NCI-H1694 treated with DMSO at 0.1 percent for 48 hours (cell line): ENCODE measurements at places on chromosomes 5 and 9.
A peak's percentile ranks its signal among the peaks of the same experiment; 100 is the strongest.

- no peak for DNase-seq
Measured at GRCh38 chr9:83445703-83446265, 92.4 kb downstream of the FRMD3 start.

- DNase-seq, result no peak
Measured at GRCh38 chr5:150419630-150420270, 7.0 kb upstream of the CD74 start.

GRCh38 chr5:134735243-134735642 lies 3.1 kb upstream of the CAMLG start:
- DNase-seq, result no peak

DNA sequence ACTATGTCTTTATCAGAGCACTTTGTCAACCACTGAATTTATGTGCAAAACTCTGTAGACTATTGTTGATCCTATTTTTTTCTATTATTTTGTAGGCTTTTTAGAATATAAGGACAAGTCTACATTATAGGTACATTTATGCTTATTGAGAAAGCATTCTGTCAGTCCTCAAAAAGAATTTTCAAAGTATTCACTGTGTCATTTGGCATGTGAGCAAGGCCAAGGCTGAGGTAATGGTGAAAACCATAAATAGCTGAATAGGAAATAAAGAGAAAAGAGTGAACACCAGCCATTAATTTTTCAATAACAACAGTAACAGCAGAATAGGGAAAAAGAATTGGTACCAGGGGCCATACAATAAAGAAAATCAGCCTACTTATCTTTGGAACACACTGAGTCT lies 21.0 kb downstream of the SKIC3 start:
- no peak for DNase-seq

DNA sequence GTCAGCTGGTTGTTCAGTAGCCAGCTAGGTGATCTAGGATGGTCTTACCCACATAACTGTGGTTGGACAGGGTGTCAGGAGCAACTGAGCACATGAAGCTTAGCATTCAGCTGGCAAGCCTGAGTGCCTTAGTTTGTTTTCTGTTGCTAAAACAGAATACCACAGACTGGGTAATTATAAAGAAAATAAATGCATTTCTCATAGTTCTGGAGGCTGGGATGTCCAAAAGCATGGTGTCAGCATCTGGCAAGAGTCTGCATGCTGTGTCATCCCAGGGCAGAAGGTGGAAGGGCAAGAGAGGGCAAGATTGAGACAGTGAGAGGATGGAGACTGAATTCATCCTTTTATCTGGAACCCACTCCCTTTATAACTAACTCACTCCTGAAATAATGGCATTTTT lies 921.5 kb downstream of the TLE4 start:
- no peak for DNase-seq

DNA sequence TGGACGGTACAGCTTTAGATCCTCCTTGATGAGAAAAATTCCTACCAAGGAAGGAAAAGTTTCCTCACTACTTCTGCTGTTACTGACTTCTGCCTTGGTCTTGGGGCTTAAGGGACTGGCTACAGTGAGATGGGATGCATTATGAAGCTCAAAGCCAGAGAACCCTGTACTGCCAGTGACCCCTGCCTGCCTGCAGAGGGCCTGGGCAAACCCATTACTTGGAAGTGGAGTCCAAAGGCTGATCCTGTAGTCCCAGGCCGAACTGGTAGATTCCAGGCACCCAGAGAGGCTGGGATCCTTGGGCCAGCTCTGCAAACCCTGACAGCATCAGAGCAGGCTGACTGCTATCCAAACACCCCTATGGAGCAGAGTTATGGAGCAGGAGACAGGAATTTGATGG lies 25.7 kb upstream of the NR5A1 start:
- no peak for DNase-seq

- no peak for DNase-seq
Measured at GRCh38 chr9:125761676-125762450, 14.7 kb downstream of the PBX3 start.

DNA sequence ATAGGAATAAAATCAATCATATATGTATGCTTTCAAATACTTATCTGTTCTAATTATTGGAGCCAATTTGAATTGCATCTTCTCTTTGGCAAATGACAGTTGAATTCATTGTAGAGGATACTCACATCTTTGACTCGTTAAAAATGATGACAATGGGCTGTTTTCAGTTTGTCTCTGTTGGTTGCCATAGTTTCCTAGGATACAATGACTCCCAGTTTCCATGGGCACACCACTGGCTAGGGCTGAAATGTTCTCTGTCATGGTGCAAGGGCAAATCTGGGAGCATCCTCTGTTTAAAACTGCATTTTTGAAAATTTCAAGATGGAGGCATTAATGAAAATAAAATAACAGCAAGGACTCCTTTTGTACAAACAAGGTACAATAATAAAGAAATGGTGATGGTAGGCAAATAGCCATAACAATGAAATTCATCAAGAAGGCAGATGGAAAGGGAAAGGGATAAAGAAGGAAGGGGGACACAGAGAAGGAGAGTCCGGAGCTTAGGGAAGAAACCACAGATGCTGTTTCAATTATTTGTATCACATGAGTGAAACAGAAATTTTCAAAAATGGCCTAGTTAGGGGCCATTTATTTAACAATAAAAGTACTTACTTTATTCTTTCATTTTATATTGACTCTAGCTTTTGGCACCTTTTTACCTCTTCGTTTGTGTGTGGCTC lies 378.8 kb upstream of the SEMA6A start:
- no peak for DNase-seq

GRCh38 chr5:11266331-11266730 lies 505.3 kb upstream of the DAP start:
- DNase-seq, result no peak

DNA sequence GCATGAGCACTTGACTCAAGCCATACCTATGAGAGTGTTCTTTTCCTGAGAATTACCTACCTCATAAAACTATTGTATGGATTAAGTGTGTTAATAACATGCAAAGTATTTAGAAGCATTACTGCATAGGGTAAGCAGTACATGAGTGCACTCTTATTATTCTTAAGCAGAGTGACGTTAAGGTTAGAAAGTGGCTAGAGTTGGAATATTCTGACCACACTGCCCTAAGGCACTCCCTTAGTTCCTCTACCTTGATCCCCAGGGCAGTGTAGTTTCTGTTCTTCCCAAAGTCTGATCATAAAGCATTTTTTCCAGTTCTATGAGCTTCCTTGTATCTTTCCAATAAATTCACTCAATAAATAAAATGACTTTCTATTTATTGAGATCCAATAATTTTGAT lies 189.2 kb downstream of the PCSK1 start:
- DNase-seq, result no peak

GRCh38 chr5:33470544-33470943 lies 29.8 kb downstream of the TARS1 start:
- DNase-seq, result peak; percentile 37

- DNase-seq, result no peak
Measured at GRCh38 chr5:142281966-142282365, 42.9 kb downstream of the SPRY4 start.

DNA sequence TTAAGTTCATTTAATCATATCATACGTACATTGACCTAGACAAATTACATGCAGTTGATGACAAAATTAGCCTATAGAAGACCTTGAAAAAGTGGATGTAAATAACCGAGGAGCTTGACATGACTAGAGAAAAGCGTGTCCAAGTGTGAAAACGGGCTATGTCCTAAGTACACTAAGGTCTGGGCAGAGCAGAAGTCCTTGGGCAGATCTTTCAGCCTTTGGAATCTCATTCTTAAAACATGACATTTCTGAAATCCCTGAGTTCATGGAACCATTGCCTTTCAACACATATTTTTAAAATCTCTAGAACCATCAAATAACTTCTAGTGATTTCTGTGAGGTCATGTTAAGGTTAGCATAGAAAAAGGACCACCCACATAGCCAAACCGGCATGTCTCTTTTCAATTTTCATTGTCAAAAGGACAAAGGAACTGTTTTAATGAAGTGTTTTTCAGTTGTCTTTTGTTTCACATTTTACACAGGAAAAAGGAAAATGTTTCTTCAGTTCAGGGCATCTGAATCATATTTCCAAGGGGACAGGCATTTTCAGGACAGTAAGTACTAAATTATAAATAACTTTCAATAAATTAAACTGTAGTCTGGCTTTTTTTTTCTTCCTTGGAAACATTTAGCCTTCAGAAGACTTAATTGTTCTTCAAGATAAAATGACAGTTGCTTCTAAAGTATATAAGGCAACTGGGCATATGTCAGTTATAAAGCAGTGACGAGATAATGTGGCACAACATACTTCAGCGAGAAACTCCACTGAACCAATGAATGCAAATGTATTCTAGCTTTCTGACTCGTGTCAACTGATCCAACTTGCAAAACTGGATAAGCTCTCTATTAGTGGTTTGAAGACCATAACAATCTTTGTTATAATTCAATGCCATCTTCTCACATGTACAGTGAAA lies 416.8 kb downstream of the NFIB start:
- DNase-seq, result no peak

- no peak for DNase-seq
Measured at GRCh38 chr9:27212621-27213020, 84.3 kb downstream of the EQTN start.

GRCh38 chr9:96449523-96449844 lies 485 bp upstream of the HABP4 start:
- peak; percentile 72 for DNase-seq

GRCh38 chr9:21638104-21638503 lies 156.0 kb upstream of the IFNE start:
- DNase-seq, result no peak
